ENCODE measurements at places on chromosomes 13 and 19.
A peak's percentile ranks its signal among the peaks of the same experiment; 100 is the strongest.

DNA sequence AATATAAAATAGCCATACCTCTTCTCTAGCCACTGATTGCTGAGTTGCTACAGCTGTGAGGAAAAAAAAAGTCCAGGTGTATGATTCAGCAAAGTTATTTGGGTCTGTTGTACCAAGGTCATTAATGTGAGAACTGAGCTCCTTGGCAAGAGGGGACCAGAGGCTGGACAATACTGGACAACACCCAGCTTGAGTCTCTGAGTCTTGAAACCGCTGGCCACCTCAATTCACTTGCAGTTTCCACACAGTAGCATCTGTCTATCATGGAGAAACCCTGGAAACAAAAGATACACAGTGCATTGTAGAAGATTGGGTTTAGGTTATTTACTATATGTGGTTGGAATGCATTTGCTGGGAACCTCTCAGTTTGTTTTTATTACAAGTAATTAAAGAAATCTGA lies 60.4 kb downstream of the WDFY2 start:
- DNase-seq, result peak; percentile 14

DNA sequence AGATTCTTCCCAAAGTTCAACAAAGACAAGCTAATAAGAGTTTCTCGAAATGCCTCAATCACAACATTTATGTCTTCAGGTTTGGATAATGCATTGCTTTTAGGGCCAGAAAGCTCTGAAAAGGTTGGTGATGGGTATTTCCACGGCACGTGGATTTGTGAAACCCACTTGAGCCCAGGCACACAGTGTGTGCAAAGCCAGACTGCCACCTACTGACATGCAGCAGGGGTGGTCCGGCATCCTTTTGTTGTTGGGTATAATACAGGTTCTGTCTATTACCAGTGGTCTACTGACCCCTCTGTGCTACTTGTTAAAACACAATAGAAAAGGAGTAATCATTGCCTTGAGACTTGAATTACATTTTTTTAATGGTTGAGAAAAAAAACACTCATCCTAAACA lies 225.6 kb downstream of the RAP2A start:
- no peak for DNase-seq

GRCh38 chr19:7883105-7883504 lies 5.2 kb upstream of the LRRC8E start:
- DNase-seq, result no peak

DNA sequence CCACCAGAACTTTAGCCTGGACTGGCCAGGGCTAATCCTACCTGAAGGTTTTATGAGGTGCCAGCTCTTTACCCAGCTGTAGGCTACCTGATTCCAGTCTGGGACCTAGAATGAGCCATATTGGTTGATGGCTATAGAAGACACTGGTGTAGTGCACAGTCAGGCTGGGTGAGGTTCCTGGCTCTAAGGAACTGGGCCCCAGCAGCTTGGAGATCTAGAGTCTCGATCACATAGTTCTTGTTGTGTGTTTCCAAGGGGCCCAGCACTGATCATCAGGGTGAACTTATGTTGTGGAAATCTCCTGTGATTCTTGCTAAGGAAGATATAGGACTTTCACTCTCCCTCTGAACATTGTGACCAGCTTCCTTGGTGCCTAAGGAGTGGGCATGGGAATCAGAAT lies 236.3 kb downstream of the ZNF536 start:
- DNase-seq, result no peak

DNA sequence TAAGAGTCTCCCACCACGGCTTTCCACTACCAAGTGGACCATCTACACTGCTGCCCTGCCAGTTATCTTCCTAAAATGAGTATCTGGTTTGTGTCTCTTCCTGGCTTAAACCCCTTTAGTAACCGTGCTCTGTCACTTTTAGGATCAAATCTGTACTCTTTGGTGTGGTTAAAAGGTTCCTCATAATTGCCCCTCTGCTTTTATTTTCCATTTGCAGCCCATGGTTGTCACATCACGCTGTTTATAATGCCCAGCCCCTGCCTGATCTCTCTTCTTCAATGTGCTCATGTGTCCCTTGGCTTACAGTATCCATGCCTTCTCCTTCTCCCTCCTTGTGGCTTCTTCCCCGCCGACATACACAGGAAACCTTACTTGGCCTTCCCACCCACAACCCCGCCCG lies 100.1 kb downstream of the DGKH start:
- DNase-seq, result no peak

GRCh38 chr19:39971380-39972035 lies 543 bp downstream of the PSMC4 start:
- no peak for DNase-seq

- no peak for DNase-seq
Measured at GRCh38 chr19:45764475-45764874, 4.6 kb downstream of the SIX5 start.

- DNase-seq, result no peak
Measured at GRCh38 chr13:29746148-29746677, 104.2 kb downstream of the UBL3 start.

DNA sequence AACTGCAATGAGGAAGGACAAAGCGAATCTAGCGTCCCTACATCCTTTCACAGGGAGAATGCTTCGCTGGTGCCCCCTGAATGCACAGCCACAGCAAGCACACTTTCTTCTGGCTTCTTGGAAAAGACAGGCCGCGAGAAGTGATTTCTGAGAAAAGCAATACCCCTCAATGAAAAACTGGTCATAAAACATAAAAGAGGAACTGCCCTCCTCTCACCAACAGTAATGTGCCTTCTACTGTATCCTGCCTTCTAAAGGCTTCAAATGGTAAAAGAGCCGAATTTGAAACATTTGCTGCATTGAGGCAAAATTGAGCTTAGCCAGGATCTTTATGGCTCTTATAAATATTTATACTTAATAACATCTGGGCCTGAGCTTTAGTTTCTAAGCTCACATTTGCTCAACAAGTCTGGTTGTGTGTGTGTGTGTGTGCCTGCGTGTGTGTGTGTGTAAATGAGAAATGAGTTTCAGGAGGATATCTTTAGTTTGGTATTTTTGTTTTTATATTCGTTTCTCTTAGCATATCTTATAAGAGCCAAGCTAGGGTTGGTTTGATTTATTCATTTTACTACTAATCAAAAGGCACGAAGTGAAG lies 246.1 kb upstream of the MAB21L1 start:
- no peak for DNase-seq

- DNase-seq, result no peak
Measured at GRCh38 chr19:6227156-6227935, 52.4 kb downstream of the MLLT1 start.

DNA sequence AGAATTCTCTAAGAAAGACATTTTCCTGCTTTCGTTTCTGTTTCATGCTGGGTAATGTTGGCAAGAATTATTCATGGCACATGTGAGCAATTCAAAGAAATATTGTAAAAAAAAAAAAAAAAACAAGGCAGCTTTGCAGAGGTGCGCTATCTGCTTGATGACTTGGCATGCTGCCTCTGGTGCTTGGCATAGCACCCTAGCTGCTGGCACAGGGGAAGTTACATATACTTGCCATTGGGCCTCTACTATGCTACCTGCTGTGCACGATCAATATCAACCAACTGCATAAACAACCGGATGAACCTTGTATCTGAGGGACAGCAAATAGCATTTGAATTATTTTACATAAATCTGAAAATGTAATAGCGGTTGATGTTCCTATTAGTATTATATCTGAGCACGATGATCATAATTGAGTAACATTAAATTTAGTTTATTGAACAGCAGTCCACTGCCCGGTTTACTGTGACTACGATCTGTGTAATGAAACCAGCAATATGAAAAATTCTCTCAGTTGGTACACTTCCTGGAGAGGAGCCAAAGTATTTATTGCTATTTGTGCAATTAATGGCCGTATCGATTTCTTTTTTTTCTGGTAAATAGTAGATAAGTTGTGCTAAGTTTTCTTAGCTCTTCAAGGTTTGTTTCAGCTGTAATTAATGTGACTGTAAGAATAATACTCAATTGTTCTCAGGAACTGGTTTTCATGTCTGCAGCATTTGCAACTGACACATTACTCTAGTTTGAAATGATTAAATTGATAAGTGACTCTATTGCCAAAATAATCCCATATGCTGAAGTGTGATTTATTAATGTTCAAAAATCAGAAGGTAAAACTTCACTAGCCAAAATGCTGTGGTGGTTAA lies 717.3 kb downstream of the DACH1 start:
- DNase-seq, result no peak

DNA sequence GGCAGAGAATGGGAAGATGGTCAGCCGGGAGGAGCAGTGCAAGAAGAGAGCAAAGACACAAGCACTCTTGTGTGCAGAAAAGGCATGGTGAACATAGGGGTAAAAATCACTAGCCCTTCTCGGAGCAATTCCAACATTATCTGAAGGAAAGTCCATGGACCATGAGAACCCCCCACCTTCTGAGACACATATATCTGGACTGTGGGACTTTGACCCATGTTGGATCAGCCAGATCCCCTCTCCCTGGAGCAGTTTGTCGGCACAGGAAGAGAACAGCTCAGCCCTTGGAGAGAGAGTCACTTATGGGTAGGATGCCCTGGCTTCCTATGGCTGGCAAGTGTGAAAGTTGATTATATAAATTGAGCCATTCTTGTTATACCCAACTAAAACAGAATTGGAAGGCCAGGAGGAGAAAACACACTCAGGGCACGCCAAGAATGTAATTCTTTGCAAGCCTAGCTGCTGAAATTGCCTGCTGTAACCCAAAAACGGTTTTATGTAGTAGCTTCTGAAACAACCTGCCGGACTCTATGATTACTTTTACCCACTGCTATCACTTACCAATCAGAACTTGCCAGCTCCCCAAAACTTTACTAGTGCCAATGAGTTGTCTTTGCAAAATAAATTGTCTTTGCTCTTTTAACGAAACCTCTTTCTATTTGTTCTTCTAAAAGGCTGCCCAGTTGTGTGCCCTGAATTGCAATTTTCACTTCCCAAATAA lies 62.8 kb upstream of the ZNF599 start:
- no peak for DNase-seq

DNA sequence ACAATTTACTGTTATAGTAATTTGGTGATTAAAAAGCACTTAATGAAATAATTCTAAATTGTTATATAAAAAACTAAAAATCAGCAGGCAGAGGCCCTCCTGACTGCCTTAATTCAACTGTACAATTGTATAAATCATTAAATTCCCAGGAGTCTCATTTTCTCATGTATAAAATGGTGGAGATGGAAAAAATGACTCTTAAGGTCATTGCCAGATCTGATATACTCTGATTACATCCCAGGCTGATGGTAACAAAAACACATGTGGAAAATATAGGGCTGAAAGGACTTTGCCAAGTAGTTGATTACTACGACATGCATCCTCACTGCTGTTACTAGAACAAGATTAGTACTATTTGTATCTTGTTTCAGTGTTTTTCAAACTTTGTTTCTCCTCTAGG lies 1020.0 kb upstream of the SLC10A2 start:
- DNase-seq, result no peak

- no peak for DNase-seq
Measured at GRCh38 chr13:31274390-31274789, 74.6 kb downstream of the B3GLCT start.

DNA sequence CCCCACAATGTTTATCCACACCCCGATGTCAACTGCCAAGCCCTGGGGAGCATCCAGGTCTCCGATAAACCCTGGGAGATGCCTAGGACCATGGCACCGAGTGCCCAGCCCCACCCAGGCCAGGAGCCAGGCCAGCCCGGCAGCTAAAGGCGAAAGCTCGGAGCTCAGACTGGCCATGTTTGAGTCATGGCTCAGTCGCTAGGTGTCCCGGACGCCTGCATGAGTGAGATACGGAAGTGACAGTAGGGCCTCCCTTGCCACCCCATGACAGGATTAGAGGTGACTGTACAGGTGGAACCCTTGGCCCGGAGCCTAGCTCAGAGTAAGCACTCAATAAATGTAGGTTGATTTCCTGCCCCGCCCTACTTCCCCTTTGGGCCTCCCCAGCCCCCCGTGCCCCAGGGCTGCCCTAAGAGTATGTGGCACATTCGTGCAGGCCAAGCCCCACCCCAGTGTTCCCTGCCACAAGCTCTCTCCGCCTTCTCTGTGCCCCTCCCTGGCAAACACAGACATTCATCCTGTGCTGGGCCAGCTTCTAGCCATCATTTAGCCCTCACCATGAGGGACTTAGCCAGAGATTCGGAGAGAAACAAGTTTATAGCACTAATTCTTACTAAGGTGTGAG lies 5.8 kb upstream of the TPM4 start:
- DNase-seq, result peak; percentile 46

- DNase-seq, result no peak
Measured at GRCh38 chr13:48478391-48478790, 54.5 kb downstream of the RCBTB2 start.

- no peak for DNase-seq
Measured at GRCh38 chr13:48391257-48391656, 21.7 kb downstream of the LPAR6 start.

DNA sequence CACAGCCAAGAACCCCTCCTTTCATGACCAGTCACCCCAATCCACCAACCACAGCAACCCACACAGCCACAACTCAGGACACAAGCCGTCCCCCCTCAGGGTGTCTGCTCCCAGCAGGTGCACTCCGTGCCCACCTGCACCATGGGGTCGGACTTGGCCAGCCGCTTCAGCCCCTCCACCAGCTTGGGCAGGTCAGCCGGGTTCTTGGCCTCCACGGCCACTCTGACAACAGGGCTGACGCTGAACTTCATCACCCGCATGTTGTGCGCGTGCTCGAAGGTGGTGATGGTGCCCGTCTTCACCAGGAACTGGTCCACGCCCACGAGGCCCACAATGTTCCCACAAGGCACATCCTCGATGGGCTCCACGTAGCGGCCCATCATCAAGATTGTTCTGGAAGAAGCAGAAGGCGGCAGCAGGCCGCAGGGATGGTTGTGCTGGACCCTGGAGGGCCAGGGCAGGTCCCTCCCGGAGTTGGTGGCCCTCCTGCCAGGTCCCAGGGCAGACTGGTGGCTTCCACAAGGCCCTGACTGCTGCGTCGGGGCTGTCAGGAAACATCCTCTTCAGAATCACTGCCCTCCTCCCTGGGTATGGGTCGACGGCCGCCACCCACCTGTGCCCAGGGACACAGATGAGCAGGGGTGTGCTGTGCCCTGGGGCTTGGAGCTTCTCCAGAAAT lies 5.5 kb downstream of the EEF2 start:
- DNase-seq, result no peak

GRCh38 chr13:110264685-110265275 lies 42.2 kb downstream of the COL4A1 start:
- no peak for DNase-seq

DNA sequence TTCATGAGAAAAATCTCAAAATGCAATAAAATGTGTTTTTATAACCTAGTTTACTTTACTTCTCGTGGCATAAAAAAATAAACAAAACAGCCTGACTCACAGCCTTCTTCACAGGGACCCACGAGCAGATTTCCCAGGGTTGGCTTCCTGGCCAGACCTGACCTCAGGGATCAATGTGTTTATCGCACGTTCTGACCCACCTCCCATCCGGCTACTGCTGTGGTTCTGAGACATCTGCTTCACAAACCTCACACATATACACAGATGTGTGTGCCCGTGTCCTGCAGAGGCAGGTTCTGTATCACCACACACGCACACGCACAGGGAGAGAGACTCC lies 118.3 kb downstream of the COL4A2 start:
- peak; percentile 76 for DNase-seq

- DNase-seq, result no peak
Measured at GRCh38 chr13:74452881-74453280, 318.7 kb upstream of the KLF12 start.

GRCh38 chr13:33524086-33524485 lies 238.5 kb upstream of the STARD13 start:
- no peak for DNase-seq

GRCh38 chr13:84570831-84571230 lies 688.6 kb upstream of the SLITRK1 start:
- no peak for DNase-seq

GRCh38 chr19:32598022-32598421 lies 17.0 kb downstream of the PDCD5 start:
- no peak for DNase-seq

All from Caki2 (cell line).